NCI-H2029 (cell line): ENCODE measurements at places on chromosomes 6 and 20.
A peak's percentile ranks its signal among the peaks of the same experiment; 100 is the strongest.

DNA sequence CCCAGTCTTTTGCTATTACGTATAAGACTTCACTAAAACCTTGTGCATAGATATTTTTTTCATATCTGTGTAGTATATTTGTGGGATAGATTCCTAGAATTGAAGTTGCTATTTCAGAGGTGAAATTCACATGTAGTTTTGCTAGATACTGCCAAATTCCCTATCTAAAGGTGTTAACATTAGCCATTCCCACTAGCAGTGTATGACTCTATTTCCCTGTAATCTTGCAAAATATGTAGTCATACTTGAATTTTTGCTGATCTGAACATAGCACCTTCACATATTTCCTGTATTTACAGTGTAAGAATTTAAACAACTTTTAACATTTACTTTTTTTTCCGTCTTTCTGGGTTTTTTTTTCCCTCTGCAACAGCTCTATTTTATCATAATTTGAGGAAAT lies 24.9 kb downstream of the SENP6 start:
- no peak for DNase-seq

DNA sequence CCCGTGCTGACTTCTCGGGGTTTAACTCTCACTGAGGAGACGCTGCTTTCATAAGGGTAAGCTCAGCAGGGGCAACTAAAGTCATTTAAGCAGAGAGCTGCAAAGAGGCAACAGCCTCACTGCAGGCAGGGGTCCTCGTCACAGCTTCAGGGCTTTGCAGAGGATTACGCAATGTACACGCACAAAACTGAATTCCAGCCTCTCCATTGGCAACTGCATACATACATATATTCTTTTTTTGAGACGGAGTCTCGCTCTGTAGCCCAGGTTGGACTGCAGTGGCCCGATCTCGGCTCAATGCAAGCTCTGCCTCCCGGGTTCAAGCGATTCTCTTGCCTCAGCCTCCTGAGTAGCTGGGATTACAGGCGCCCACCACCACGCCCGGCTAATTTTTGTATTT lies 2.4 kb downstream of the GMEB2 start:
- DNase-seq = no peak

GRCh38 chr6:17705428-17705777 lies 1.3 kb downstream of the NUP153 start:
- peak; percentile 54 for DNase-seq

- DNase-seq = peak; percentile 70
Measured at GRCh38 chr20:1469925-1470571, 3.4 kb upstream of the NSFL1C start.

DNA sequence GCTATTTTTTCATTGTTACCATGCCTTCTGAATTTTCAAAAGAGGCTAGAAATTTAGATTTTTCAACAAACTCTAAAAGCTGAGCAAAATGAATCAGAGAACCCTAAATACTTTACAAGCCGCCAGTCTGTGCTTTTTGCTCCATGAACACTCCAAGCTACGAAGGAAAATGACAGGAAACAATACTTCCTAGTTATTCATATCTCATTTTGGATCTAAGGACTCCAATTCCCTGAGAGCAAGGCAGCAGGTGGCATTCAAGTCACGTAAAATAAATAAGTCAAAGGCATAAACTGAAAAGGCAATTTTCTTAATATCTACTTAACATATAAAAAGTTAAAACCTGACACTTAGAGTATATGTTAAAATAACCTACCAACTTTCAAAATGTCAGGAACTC lies 50.6 kb downstream of the PDSS2 start:
- no peak for DNase-seq

GRCh38 chr20:29689411-29690225 lies 1567.8 kb upstream of the DEFB115 start:
- no peak for DNase-seq

DNA sequence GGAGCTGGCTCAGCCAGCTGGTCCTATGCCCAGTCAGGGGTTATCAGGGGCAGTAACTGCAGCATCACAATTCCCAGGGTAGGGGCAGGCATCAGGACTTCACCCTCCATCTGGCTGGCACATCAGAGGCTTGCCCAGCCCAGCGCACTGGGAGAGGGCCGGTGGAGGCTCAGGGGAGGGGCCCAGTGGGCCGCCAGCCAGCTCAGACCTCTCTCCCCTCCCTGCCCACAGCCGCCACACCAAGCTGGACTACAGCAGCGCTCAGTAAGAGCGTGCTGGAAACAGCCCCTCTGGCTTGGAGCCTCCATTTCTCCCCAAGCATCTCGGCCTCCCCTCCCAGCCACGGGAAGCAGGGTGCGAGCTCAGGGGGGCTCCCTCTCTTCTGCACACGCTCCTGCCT lies 22.0 kb downstream of the ADA start:
- DNase-seq = no peak

- no peak for DNase-seq
Measured at GRCh38 chr6:157800420-157801237, 22.4 kb upstream of the SNX9 start.

GRCh38 chr20:57435498-57436222 lies 44.5 kb downstream of the RBM38 start:
- peak; percentile 95 for DNase-seq

DNA sequence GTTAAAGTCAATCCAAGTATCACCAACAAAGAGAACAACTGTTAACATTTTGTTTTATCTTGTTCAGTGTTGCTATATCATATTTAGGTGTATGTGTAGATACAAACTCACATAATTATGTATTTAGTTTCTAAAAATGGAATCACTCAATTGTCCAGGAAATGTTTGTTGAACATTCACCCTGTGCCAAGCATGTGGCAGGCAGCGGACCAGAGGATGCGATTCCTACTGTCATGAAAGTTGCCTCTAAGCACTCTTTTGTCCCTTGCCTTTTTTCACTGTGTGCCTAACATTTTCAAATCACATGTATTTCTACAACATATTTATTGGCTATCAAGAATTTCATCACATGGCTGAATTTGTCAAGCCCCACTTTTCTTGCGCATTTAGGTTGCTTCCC lies 16.9 kb upstream of the TGM2 start:
- no peak for DNase-seq

DNA sequence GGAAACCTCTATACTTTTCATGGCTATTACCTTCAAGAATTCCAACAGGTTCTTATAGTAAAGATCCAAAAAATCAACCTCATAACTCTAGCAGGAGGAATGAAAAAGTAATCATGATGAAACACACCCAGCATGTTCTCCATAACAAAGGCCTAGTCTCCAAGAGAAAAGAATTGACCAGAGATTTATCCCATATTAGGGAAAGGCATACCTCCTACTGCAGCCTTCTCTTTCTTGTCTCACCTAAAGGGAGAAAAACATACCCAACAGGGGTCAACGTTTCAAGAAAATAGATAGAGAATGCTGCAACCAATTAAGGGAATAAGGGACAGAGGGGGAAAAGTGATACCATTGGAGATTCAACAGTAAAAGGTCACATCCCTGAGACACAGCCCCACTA lies 262.5 kb downstream of the FRK start:
- no peak for DNase-seq

GRCh38 chr6:108222504-108222903 lies 38.3 kb downstream of the SNX3 start:
- no peak for DNase-seq

GRCh38 chr6:156886409-156886808 lies 109.2 kb downstream of the ARID1B start:
- no peak for DNase-seq

- DNase-seq = no peak
Measured at GRCh38 chr6:103113416-103113815, 1719.9 kb downstream of the GRIK2 start.

DNA sequence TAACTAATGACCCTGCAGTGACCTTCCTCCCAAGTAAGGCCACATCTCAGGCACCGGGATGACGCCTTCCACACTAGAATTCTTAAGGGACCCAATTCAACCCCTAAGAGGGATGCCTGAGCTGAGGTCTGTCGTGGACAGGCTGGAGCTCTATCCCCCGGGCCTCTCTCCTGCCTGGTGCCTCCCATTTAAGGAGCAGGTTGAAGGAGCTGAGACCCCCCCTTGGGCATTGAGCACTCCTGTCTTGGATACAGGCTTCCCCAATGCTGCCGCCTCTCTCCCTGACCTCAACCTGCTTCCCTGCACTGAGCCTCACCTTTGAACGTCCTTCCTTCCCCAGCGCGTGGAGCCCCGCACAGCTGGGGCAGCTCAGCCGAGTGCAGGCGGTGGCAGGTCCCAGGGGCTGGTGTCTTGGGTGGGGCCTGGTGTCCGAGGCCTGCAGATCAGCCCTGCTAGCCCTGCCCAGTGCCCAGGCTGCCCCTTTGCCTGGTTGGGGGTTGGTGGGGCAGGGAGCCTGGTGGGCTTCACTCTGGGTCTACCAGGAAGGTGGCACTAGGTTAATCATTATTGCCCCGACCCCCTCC lies 19.9 kb upstream of the BHLHE23 start:
- no peak for DNase-seq

- no peak for DNase-seq
Measured at GRCh38 chr6:22023937-22024336, 272.9 kb downstream of the PRL start.

- no peak for DNase-seq
Measured at GRCh38 chr20:23205211-23205610, 119.1 kb upstream of the CD93 start.

- DNase-seq = no peak
Measured at GRCh38 chr6:116876107-116876506, 935 bp upstream of the RFX6 start.

DNA sequence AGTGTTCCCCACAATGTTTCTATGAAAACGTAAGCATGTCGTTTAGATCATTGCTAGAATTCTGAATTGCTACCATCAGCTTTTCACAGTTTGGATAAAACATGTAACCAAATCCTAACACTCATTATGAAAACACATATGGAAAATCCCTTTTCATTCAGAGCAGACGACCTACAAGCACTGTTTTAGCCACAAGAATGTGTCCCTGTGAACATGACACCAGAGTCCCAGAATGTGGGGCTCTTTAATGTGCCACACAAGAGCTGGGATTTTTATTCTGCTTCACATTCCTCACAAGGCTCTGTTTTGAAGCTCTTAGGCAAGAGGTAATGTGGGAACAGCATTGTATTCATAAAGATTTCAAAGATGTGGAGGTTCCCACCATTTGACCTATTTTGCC lies 141.1 kb upstream of the CITED2 start:
- no peak for DNase-seq

DNA sequence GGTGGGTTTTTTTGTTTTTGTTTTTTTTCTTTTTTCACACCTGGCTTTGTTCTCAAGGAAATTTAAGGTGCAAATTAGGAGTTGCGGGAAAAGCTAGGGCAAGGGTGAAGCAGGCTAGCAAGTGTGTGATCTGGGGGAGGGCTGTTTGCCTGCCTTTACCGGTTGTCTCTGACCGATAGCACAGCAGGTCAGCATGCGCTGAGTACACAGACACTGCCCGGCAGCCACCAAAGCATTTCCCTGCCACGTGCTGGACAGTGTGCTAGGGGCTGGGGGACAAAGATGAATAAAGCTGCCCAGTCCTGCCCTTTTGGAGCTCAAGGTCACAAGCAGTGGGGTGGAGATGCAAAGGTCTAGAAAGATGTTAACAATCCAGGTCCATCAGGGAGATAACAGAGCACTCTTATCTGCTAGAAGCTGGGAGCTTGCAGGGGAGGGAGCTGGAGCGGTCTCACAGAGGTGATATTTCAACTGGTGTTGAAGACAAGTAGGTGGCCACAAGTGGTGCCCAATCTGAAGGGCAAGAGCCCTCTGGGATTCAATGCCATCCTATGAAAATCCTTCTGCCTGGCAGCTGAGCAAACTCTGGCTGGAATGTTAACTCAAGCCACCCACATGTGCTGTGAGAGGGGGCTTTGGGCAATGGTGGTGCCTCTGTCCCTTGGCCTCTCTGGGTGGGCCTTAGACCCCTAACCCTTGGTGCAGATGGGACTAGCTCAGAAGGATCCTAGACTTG lies 24.5 kb downstream of the TTBK1 start:
- peak; percentile 83 for DNase-seq

GRCh38 chr20:24462460-24463010 lies 6.9 kb upstream of the SYNDIG1 start:
- DNase-seq = no peak

DNA sequence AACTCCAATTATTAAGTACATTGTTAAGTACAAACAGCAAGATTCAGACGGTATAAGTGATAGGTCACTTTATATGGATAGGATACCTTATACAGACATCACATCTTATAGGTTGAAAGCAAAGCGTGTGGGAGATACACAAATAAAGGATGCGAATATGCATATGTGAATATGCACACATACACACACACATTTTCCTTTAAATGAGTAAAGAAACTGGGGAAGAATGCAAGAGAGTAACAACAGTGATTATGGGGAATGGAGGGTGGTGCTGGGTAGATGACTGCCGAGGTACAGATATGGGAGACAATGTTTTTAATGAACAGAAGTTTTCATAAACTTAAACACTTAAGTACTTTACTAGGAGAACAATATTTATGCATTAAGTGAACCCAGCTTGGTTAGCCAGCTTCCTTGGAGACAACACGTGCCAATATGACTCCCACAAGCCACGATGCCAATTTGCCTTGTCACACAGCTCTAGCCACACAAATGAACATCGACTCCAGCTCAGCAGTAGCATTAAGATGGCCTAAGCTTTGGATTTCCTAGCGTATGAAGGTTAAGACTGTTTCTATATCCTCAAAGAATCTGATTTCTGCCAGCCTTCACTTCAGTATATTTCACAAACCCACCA lies 96.6 kb downstream of the EPB41L2 start:
- no peak for DNase-seq

DNA sequence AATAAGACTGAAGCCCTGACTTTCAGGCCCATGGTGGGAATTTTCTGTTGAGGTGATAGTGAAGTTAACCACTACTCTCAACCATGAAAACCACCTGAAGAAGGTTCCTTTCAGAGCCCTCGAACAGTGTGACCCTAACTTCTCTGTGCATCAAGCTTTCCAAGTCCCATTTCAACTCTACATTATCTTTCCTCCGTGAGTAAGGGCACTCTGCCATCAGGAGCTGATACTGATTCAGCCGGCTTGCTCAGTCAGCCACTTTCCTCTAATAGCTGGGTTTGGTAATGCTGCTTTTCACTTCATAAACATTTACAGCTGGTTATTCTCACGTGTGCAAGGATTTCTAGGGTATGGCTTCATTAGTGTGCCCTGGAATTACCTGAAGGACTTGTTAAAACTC lies 10.7 kb upstream of the SLA2 start:
- no peak for DNase-seq

DNA sequence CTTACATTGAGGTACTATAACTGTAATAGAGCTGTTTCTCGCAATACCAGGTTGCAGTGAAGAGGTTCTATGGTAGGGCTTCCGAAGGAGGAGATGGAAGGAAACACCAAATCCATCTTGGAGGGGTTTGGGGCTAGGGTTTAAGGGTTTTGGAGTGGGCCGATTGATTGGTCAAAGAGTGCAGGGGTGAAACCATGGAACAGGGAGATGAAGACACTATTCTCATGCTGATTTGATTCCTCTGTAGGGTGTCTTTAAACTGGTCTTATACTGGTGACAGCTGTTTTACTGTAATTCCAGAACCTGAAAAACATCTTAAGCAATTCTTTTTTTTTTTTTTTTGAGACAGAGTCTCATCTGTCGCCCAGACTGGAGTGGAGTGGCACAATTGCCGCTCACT lies 7.8 kb downstream of the SMIM13 start:
- DNase-seq = no peak

GRCh38 chr6:169204167-169204566 lies 49.5 kb downstream of the THBS2 start:
- no peak for DNase-seq
